Upper lobe of left lung (tissue), 6 donors: ENCODE measurements at places on chromosomes 4 and X. TPM values are rescaled to one million over a fixed set of nuclear protein-coding genes. Genes with fewer than 3 reads are reported as not detected.

The COMMD8 gene
- 16.6 TPM for total RNA-seq

The ASB9 gene
- total RNA-seq: 6.2 TPM

The MAGEA4 gene
- total RNA-seq: not detected

The NAA11 gene
- not detected for total RNA-seq

The TENM3 gene
- total RNA-seq: 0.76 TPM
